Right lung (tissue), 10 donors: ENCODE measurements at places on chromosomes 7 and 10. TPM values are rescaled to one million over a fixed set of nuclear protein-coding genes. Genes with fewer than 3 reads are reported as not detected.

SYCE1 gene
- polyA plus RNA-seq = 0.21 TPM

CTAGE4 gene
- 7.4 TPM for polyA plus RNA-seq

PNLIP gene
- polyA plus RNA-seq = not detected

LRRC4 gene
- 11.6 TPM for polyA plus RNA-seq

STOX1 gene
- 4.2 TPM for polyA plus RNA-seq

ASNS gene
- polyA plus RNA-seq = 42.8 TPM

AP5Z1 gene
- 18.3 TPM for polyA plus RNA-seq

OR6B1 gene
- polyA plus RNA-seq = 0.03 TPM

APBB1IP gene
- 2.2 TPM for polyA plus RNA-seq

RELN gene
- polyA plus RNA-seq = 24.7 TPM

OR2A7 gene
- polyA plus RNA-seq = 9.3 TPM

SPOCK2 gene
- polyA plus RNA-seq = 11.0 TPM

LMOD2 gene
- 0.32 TPM for polyA plus RNA-seq

PIP gene
- not detected for polyA plus RNA-seq

TMEM270 gene
- polyA plus RNA-seq = 0.24 TPM

BAIAP2L1 gene
- 23.7 TPM for polyA plus RNA-seq
